ELR (cell line): ENCODE measurements at places on chromosomes 2 and 18.

DNA sequence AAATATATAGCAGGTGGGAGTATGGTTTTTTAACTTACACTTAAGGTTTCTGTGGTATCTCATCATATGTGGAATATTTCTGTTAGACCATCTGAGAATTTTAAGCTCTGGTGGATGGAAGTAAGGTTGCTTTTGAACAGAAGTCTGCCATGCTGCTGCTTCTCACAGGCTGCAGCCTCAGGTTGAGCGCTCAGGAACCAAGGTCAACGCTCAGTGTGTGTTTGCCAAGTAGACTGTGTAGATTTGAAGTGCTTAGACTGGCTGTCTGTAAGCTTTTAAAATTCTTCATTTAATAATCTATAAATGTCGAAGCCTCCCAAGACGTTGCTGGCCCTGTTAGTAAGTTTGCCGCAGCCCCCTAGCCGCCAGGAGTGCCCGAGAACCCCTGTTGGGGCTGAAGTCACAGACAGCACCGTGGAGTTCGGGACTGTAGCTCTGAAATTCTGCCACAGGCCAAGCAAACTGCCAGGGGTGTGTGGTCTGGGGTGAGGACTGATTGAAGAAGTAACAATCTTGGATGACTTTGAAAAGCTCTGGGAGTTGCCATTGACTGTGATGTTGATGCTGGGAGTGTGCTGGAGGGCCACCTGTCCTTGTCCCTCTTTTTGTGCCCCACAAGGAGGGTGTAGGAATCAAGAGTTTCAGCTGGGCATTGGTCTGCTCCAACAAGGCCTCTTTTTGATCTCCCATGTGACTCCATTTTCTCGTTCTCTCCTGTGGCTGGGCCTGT lies 26.9 kb downstream of the INPP4A start:
- DNase-seq = no peak

GRCh38 chr2:205115511-205115910 lies 566.8 kb upstream of the NRP2 start:
- no peak for DNase-seq

- no peak for DNase-seq
Observed at GRCh38 chr18:78856569-78857313, 122.9 kb upstream of the SALL3 start.

DNA sequence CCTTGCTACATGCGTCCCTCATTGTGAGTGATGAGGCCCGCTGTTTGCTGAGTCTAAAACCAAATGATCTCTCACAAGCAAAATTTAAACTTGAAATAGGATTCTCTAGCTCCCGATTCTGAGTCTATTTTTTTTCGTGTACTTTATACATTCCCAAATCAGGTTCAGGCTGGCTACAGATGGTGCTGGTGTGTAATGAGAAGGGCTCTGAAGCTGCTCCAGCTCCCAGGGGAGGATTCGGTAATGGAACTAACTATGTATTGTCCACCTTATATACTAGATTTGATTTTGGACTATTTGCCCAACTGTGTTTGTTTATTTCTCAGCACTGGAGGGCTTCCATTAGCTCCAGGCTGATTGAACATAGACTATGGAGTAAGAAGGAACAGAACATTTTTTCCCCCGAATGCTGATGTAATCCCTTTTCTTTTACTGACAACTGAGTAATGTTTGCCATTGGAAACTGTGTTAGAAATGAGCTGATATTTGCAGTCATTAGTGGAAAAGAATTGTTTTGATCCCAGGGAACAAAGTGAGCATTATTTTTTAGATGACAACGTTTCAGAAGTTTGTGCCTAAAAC lies 274.0 kb upstream of the FIGN start:
- DNase-seq = no peak

GRCh38 chr18:64202863-64203262 lies 54.0 kb upstream of the LINC00305 start:
- DNase-seq = no peak

DNA sequence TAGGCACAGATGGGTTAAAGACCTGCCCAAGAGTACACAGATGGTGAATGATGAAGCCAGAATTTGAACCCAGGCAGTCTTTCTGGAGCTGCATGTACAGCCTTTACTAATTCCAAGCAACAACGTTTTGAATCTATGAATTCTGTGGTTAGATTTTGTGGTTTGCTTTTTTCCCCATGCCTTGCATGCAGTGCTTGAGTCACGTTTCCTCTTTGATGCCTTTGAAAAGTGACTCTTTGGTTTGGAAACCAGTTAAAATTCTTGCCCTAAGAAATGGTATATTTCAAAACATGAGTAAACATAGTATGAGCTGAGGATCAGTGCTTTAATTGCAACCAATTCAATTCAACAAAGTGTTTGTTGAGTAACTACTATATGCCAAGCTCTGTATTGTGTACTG lies 48.2 kb upstream of the PPM1B start:
- DNase-seq = peak; percentile 95

- DNase-seq = no peak
Observed at GRCh38 chr2:191109888-191110287, 40.9 kb downstream of the STAT4 start.

GRCh38 chr18:63465059-63465458 lies 11.7 kb upstream of the SERPINB5 start:
- no peak for DNase-seq

- peak; percentile 76 for DNase-seq
Observed at GRCh38 chr2:58484221-58484620, 243.1 kb upstream of the FANCL start.

GRCh38 chr2:176589287-176589686 lies 320.0 kb downstream of the MTX2 start:
- no peak for DNase-seq

- peak; percentile 81 for DNase-seq
Observed at GRCh38 chr2:188475945-188476344, 184.3 kb downstream of the GULP1 start.

- DNase-seq = peak; percentile 76
Observed at GRCh38 chr2:219441451-219442255, 7.0 kb downstream of the SPEG start.

DNA sequence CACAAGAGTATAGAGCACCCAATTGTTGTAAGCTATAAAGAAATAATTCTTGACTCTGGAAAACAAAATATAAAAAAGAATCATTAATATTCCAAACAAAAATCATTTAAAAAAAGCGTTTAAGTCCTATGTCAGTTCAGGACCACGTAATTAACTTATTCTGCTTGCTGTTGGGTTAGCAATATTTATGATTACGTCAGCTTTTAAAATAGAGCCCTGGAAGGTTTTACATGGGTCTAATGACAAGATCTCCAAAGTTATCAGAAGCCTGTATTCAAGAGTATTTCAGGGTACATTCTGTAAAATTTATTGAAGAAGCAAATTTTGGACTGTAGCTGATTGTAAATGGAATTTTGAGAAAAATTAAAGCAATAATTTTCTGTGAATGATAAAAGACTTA lies 521.6 kb downstream of the DCC start:
- DNase-seq = no peak

DNA sequence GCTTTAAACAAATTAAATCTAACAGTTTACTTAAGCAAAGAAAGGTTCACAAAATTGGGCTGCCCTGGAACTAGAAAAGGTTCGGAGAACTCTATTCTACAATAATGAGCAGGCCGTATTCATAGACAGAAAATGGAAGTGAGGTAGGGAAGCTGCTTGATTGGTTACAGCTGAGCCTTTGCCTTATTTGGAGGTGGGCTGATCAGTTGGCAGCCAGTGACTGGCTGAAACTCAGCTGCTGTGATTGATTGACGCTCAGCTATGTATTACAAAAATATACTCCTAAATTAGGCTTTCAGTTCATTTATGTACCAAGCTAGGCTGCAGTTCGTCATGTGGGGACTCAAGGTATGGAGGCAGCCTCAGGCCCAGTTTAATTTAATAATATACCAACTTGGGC lies 42.3 kb upstream of the TTR start:
- DNase-seq = no peak

GRCh38 chr2:234423884-234424283 lies 73.0 kb downstream of the ARL4C start:
- DNase-seq = no peak

- DNase-seq = no peak
Observed at GRCh38 chr18:42131930-42132244, 176.9 kb downstream of the PIK3C3 start.

GRCh38 chr2:164622338-164623106 lies 1.2 kb upstream of the GRB14 start:
- no peak for DNase-seq

DNA sequence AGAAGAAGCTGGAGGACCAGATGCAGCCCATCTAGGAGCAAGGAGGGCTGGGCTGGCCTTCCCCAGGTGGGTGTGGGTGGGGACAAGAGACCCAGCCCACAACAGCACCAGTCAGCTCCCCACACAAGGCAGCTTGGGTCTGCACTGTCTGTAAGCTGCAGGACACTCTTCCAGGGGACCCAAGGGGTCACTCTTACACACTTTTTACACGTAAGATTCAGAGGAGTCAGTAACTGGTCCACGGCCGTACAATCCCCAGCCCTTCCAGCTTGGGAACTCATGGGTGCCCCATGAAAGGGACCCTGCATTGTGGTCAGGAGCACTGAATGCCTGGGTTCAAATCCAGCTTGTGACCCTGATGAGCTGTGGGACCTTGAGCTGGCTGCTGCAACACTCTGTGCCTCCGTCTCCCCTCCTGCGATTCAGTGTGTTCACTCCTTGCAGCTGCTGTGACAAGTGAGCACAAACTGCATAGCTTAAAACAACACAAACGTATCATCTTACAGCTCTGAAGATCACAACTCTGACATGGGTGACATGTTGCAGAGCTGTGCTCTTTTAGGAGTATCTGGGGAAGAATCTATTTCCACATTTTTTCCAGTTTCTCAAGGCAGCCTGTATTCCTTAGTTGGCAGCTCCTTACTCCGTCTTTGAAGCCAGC lies 11.1 kb upstream of the SLC66A3 start:
- DNase-seq = no peak

DNA sequence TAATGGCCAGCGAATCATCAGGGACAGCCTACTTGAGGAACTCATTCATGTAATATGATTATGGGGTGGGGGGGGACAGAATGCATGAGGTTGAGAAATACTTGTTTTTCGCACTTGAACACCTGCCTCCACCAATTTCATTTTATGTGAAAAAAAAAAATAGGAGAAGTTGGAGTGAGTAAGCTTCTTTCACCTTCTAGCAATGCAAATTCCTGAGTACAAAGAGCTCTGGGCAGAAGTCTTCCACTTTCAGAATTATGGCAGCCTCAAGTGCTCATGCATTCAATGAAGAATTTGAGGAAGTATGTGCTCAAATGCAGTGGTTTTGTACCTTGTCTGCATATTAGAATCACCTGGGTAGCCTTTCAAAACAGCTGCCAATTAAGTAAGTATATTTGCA lies 40.1 kb upstream of the GPD2 start:
- DNase-seq = no peak

DNA sequence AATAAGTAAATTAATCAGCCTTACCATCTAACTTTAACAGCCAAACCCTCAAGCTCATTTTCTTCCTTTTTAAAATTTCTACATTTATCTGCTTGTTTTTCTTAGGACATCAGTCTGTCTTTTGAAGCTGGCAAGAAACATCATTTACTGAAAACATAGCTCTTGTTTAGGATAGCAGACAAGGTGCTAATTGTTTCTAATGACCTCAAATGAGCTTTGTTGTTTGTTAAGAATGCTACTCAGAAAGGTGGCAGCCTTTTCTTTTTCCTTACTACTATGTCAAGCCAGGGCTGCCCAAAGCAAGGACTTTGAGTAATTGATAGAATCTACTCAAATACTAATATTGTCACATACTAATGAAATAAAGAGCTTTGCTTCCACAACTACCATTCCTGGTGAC lies 171.8 kb downstream of the LRP1B start:
- DNase-seq = no peak

GRCh38 chr2:129862668-129863067 lies 116.8 kb upstream of the RAB6C start:
- DNase-seq = no peak

GRCh38 chr2:156867201-156867600 lies 390.3 kb upstream of the GALNT5 start:
- no peak for DNase-seq

GRCh38 chr2:4214444-4215205 lies 511.2 kb downstream of the DCDC2C start:
- DNase-seq = no peak
